ENCODE measurements at places on chromosomes 13 and 19.

DNA sequence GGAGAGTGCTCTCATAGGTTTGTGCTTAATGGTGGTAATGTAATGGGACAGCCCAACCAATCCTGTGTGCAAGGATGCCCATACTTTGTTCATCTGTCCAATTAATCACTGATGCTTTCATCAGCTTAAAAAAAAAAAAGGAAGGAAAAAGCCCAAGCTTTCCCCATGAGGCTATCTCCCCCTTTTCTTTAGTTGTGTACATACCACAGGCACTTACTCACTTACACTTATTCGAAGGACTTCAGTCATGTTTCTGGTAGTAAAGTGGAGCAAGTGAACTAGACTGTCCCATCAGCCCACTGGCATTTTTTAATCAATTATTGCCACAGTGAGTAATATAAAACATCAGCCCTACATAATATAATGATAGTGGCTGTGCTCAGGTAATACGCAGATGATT is 183.5 kb upstream of the UFM1 start:
- DNase-seq, result no peak

DNA sequence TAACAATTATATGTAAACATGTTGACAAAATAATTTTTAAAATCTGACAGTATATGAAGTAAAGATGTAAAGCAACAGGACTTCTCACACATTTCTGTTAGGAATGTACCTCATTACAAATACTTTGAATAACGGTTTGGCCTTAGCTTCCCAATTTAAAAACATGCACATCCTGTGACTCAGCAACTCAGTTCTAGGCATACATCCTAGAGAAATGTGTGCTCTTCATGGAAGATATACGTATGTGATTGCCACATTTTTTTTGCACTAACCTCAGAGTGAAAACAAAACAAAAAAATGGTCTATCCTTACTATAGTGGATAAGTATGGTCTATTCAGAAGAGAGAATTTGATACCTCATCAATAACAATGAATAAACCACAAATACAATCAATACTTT is 314.6 kb downstream of the LIG4 start:
- no peak for DNase-seq

GRCh38 chr19:51743405-51743804 is 8.3 kb downstream of the FPR1 start:
- DNase-seq, result no peak

- DNase-seq, result no peak
Measured at GRCh38 chr19:43612374-43612773, 486 bp downstream of the SRRM5 start.

GRCh38 chr13:48185018-48185417 is 48.0 kb upstream of the ITM2B start:
- DNase-seq, result no peak

- peak; percentile 33 for DNase-seq
Measured at GRCh38 chr19:4139614-4140236, 13.7 kb upstream of the CREB3L3 start.

DNA sequence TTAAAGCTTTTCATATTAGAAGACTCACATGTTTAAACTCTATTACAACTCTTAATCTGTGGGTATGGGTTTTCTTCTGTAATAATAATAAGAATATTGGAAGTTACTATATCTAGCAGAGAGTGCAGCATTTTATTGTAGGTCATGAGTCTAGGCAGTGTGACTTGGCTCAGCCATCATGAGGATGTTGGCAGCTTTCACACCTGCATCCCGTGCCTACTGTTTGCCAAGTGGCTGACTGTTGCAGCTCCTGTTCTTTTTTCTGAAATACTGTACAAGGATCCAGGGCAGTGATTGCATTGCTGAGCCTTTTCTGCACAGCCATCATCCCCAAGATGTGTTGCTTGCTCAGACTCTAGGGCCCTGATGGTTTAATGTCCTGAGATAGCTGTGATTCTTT is 47.4 kb downstream of the MTUS2 start:
- no peak for DNase-seq

- DNase-seq, result no peak
Measured at GRCh38 chr19:16650821-16651220, 9.1 kb downstream of the SMIM7 start.

GRCh38 chr13:73922493-73923393 is 211.5 kb downstream of the KLF12 start:
- no peak for DNase-seq

DNA sequence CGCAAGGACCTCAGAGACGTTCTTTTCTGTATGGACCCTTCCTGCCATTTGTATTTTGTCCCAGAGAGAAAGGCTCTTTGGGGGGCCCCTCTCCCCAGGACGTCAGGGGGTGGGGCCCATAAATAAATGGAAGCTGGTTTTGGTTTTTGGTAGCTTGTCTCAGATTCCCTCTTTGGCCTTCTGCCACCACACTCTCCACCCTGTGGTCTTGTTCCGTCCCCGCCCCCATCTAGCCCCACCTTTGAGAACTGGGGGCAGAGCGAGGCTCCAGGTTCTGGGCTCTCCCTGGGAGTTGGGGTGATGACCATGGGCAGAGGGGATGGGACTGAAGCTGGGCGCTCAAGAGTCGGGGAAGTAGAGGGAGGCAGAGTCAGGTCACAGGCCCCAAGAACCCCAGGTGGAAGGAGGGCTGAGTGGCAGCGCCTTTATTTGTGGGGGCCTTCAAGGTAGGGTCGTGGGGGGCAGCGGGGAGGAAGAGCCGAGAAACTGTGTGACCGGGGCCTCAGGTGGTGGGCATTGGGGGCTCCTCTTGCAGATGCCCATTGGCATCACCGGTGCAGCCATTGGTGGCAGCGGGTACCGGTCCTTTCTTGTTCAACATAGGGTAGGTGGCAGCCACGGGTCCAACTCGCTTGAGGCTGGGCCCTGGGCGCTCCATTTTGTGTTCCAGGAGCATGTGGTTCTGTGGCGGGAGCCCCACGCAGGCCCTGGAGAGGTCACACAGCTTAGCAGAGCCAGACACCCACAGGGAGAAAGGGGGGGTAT is 3.3 kb downstream of the ISYNA1 start:
- DNase-seq, result no peak

GRCh38 chr19:2458054-2458453 is 1.3 kb upstream of the LMNB2 start:
- DNase-seq, result no peak

- DNase-seq, result no peak
Measured at GRCh38 chr19:31100206-31100590, 249.0 kb downstream of the TSHZ3 start.

DNA sequence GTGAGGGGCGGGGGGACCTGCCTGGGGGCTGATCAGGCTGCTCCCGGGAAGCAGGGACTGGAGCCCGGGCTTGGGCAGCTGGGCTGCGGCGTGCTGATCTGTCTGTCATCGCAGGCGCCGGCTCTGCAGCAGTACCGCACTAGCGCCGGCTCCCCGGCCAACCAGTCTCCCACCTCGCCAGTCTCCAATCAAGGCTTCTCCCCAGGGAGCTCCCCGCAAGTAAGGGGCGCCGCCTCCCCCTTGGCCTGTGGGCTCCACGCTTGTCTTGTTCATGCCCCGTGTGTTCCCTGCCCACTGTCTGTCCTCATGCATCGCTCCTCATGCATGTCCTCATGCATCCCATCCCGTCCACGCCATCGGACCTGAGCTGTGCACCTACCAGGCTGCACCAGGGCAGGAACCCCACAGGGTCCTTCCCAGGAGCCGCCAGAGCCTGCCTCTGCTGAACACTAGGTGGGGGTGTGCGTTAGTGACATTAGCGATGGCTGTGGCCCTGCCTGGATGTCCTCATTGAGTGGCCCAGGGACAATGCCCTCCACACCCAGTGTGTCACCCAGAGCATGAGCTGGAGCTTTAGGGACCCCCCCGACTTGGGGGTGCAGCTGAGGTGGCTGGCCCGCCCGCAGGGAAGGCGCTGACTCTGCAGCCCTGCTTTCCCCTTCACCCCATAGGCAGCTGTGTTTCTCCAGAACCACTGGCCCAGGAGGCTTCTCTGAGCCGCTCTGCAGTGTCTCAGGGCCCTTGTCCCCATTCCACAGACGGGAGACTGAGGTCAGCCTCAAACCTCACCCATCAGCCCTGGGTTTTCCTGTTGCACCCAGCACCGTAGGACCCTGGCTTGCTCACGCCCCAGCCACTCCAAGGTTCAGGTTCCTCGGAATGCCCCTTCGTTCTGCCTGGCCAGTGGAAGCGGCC is 19.5 kb downstream of the COMP start:
- DNase-seq, result no peak

- DNase-seq, result no peak
Measured at GRCh38 chr13:27770809-27771208, 21.5 kb upstream of the GSX1 start.

- DNase-seq, result no peak
Measured at GRCh38 chr13:40429706-40430545, 236.5 kb downstream of the FOXO1 start.

DNA sequence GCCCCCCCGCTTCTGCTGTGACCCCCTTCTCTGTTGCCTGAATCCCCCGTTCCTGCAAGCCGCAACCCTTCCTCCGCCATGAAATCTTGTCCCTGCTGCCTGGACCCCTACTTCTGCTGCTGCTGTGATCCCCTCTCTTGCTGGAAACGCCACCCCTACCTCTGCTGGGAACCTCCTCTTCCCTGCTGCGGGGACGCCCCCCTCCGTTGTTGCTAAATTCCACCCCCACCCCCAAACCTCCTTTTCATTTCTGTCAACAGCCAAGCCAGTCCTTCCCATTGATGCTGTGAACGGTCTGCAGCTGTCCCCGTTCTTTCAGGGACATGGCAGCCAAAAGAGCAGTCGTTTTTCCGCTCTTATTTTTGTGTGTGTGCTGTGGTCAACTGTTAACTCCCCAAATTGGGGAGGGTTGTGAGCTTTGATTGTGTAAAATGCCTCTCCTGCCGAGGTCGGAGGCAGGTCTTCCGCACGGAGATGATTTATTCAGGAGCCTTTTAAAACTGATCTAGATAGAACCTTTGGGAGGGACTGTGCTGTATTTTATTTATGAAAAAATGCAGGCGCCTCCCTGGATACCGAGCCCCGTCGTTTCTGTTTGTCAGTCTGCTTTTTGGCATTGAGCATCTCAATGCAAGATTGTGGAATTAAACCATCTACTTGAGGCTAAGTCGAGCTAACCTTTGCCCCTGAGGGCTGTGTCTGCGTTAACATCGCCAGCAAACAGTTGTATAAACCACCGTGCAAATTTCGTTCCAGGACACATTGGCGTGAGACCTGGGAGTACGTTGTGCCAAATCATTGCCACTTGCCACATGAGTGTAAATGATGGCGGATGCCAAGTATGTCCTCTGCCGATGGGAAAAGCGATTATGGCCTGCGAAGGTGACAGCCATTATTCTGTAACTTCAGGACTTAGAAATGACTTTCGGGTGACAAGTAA is 27.9 kb upstream of the NDUFS7 start:
- no peak for DNase-seq

DNA sequence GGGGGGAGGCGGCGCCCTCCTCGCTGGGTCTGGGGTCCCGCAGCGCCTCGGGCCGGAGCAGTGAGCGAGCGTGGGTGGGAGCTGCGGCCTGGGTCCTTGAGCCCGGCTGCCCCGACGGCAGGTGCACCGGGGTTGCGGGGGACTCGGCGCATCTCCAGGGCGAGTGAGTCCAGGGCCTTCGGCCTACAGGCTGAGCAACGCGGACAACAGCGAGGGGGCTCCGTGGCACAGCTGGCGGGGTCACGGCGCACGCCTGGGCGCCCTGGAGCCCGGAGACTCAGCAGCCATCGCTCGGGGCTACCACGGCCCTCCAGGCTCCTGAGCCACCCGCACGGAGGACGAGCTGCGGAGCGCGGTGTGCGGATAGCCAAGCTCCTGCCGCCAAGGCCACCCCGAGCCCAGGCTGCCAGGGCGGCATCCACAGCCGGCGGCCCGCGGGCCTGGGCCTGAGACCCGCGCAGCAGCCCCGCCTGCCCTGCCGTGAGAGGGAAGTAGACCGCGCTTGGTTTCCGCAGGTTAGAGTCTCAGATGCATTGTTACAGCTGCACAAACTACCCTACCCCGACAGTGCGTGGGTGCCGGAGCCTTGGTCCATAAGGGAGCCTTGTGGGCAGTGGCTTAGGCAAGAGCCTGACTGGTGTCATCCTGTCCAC is 253.9 kb upstream of the SGCG start:
- DNase-seq, result peak; percentile 7

DNA sequence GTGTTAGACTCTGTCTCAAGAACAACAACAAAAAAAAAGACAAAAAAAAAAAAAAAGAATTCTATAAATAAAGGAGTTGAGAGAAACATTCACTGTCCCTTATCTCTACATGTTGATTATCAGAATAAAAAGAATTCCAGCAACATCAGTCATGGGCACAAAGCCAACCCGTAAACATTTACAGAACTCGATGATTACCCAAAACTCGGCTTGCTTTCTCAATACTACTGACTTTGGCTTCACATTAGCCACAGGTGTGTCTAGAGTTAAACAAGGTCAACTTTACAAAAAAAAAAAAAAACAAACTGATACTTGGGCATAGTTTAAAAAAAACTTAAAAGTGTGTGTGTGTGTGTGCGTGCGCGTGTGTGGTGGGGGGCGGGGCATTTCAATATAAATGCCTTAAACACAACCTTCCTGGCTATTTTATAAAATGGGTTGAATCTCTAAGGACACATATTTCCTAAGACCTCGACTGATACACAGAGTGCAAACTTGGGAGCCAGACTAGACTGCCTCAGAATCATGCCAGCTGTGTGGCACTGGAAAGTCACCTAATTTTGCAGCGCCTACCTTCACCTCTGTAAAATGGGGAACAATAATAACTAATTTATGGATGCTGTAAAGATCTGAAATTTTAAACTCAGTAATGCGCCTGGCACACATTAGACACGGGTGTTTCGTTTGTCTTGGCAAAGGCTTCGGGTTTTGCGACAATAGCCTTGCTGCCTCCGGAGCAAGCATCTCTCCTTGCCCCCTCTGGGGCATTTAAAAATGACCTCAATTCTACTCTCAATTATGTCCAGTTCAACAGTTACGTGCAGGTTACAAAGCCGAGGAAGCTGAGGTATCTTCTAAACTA is 922 bp downstream of the EBPL start:
- no peak for DNase-seq

DNA sequence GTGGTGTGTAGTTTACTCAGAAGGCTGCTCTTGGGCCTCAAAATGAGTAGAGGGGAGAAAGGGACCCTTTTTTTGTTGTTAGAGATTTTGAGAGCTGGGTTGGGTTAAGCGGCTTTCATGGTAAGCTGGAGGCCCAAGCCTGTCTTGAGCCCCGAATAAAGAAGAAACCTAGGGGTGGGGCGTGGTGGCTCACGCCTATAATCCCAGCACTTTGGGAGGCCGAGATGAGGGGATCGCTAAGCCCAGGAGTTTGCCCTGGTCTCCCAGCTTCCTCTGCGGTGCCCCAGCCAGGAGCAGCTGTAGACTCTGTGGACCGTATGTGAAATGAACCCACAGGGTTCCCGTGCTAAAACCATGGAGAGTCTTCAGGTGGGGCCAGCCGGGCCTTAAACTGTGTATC is 56.1 kb downstream of the KDM4B start:
- no peak for DNase-seq

- no peak for DNase-seq
Measured at GRCh38 chr13:73835138-73835721, 299.0 kb downstream of the KLF12 start.

- DNase-seq, result no peak
Measured at GRCh38 chr19:34428549-34429285, 536 bp downstream of the UBA2 start.
